GM10248 (cell line): ENCODE measurements at places on chromosomes 2 and 18.

GRCh38 chr2:144239726-144240125 lies 280.2 kb downstream of the ZEB2 start:
- no peak for DNase-seq

DNA sequence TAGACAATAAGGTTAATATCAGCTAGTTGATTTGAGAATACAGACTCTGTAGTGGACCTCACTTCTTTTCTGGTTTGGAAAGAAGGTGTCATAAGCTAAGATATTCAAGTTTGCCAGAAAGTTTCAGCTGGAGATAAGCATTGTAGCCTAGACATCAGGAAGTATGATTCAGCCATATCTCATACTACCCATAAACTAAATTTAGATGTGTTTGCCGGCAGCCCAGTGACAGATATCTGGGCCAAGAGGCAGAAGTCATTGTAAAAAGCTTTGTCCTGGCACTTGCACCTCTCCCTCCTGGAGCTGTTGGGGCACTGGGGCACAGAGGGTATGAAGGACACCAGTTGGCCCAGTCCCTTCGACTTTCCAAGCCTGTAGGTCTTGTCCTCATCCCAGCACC lies 128.0 kb downstream of the EPHA4 start:
- DNase-seq = no peak

GRCh38 chr2:215748446-215748845 lies 264.9 kb downstream of the MREG start:
- DNase-seq = no peak

GRCh38 chr2:207239754-207240494 lies 74.2 kb upstream of the KLF7 start:
- DNase-seq = no peak

GRCh38 chr2:25490217-25490616 lies 148.5 kb upstream of the DNMT3A start:
- no peak for DNase-seq

DNA sequence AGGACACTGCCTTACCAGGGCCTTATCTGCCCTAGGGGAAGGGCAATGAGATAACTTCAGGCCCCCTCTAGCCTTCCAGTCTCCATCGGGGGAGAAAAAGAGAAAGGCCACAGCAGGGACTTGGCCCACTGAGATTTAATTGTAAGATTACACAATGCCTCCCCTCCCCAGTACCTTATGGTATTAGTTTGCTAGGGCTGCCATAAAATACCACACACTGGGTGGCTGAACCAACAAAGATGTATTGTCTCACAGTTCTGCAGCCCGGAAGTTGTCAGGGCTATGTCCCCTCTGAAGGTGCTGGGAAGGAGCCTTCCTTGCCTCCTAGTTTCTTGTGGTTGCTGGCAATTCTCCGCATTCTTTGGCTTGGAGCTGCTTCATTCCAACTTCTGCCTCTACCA lies 34.8 kb upstream of the SPATA3 start:
- DNase-seq = no peak
